ENCODE measurements at places on chromosomes 11 and 22.

GRCh38 chr11:102309621-102310541 lies 7.4 kb upstream of the BIRC3 start:
- DNase-seq: no peak

DNA sequence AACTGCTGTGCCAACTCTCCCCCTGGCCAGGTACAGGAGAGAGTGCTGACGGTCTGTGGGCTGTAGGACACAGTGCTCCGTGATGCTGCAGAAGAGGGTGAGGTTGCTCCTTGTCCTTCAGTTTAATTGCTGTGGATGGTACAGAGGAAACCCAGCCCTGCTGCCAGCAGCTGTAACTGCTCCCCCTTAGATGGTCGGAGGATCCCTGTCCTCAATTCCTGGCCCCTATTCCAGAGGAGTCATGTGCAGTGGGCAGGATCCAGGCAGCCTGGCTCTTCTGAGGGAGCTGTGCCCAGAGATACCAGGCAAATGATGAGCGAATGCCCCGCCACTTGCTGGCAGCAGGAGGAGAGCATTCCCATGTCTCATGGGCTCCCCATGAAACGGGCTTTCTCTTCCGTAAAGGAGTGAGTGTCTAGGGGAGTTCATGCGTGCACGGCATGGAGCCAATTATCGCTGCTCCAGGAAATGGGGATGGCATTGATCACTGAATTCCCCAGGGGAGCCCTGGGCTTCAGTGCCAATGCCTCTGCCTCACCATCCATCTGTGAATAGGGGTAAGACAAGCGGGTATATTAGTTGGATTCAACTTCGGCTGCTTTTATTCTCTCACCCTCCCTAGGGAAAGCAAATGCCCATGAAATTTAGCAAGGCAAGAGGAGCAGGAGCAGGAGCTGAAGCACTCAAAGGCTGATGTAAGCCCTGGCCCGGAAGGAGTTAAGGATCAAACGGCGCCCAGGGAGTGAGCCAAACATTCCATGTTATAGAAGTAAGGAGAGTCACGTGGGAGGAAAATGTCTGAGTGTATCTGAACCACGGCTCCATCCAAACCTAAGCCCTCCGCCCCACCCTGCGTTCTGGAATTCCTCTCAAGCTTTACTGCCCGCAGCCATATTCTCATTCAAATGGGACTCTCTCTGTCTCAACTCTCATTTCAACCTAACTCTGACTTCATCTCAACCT lies 51.0 kb upstream of the CSNK2A3 start:
- DNase-seq: no peak

DNA sequence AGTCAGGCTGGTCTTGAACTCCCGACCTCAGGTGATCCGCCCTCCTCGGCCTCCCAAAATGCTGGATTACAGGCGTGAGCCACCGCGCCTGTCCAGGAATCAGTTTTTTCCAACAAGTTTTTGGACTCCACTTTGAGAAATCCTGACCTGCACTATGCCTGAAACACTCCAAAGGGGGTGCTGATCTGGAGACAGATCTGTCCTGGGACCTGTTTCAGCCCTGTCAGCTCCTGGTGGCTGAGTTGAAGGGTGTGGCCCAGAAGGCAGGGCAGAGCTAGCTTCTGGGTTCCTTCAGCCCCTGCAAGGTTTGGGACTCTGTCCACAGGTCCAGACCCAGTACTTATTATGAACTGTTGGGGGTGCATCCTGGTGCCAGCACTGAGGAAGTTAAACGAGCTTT lies 1.2 kb downstream of the DNAJC4 start:
- no peak for DNase-seq

DNA sequence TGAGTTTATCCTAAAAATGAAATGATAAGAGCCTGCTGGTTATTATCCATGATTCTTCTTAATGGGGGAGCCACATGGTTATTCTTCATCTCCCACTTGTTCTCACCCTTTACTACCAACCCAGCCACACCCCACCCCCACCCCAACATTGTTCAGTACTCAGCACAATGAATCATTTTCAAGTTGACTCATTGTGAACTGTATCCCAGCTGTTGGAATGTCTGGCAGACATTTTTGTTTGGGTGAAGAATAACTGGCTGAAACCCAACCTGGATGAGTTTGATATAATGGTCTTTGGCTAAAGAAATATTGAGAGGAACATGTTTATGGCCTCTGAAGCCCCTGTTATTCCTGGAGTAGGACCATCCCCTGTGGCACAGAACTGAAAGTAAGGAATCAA lies 136.2 kb downstream of the ELP4 start:
- DNase-seq: no peak

GRCh38 chr11:24373516-24373915 lies 123.3 kb upstream of the LUZP2 start:
- DNase-seq: no peak
